Islet precursor cell (in vitro differentiated cells): ENCODE measurements at places on chromosomes 12 and 14.

GRCh38 chr12:90303771-90304170, 595.1 kb upstream of the ATP2B1 start:
- no peak for DNase-seq

GRCh38 chr12:56867216-56867615, 67.0 kb downstream of the SDR9C7 start:
- DNase-seq: no peak

GRCh38 chr14:51028851-51029754, 65.8 kb downstream of the TRIM9 start:
- DNase-seq: no peak

GRCh38 chr14:102518063-102518648, 8.6 kb upstream of the ANKRD9 start:
- no peak for DNase-seq

- no peak for DNase-seq
Observed at GRCh38 chr14:84390010-84390409, 1139.9 kb upstream of the FLRT2 start.

GRCh38 chr12:22275843-22276242, 58.7 kb downstream of the ST8SIA1 start:
- peak; percentile 99 for DNase-seq
